CD14-positive monocyte (primary cell): ENCODE measurements at places on chromosomes 11 and 22.

- no peak for DNase-seq
Measured at GRCh38 chr22:46867106-46867505, 104.7 kb downstream of the TBC1D22A start.

DNA sequence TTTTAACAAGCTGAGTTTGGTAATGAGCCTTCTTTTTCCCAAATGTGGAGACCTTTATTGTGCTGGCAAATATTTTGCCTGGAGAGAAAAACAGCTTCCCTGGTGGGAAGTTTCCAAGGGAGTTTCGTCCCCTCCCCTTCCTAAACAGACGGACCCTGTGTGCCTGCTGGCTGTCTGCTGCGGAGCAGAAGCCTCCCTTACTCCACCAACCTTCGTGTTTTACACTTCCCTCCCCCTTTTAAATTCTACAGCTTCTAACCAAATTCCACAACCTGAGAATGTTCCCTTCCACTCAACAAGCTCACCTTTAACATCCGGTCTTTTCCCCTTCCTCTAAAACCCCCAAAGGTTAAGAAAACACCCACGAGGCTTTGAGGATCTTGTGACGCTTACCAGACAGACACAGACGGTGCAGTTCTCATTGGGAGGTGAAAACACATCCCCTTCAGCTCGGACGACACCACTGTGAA is 17.1 kb downstream of the VWCE start:
- DNase-seq = no peak

DNA sequence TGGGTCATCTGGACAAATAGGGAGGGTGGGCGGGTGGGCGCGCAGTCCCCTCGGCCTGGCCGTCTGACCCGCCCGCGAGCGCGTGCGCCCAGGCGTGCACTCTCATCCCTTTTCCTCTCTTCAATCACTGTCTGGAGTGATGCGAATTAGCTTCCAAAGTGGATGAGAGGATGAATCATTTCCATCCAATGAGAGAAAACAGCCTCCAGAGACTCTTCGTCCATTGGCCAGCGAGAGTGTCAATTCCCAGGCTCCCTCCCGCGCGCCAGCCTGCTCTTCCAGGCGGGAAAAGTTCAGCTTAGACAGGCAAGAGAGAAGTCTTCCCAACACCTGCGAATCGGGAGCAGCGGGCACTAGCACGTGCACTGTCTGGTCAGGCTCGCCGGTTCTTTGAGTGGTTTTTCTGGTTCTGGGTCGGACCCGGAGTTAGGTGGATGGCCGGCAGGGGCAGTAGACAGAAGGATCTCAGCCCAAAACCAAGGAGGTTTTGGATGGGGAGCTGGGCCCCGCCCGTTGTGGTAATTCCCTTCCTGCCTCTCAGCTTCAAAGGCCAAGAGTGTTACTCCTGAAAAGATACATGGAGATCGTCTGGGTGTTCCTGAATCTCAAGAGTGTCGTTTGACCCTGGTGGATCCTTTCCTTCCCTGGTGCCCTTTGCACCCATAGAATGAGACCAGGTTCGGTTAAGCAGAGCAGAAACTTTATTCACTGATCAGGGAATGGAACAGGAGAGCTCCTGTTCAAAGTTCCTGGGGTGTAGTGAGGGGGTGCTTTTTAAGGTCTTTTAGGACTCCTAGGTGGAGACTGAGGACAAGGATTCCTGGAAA is 33.4 kb upstream of the GLYATL1 start:
- DNase-seq = peak; percentile 18

DNA sequence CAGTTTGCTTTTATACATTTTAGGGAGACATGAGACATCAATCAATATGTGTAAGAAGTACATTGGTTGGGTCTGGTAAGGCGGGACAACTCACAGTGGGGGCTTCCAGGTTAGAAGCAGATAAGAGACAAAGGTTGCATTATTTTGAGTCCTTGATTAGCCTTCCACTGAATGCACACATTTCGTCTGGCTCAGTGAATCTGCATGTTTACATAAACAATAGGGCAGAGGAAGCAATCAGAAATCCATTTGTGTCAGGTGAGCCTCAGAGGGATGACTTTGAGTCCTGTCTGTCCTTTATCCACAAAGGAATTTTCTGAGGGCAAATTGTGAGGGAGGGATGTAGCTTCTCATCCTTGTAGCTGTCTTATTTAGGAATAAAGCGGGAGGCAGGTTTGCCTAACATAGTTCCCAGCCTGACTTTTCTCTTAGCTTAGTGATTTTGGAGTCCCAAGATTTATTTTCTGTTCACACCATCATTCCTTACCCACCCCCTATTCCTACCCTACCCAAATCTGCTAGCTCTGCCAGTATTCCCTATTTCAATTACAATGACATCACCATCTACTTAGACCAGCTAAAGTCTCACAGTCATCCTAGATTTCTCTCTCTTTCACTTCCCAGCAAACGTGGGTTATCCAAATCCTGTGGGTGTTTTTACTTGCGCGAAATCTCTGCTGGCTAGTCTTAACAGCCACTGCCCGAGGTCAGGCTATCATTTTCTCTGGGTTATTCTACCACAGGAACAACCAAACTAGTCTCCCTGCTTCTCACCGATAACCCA is 2.9 kb downstream of the SC5D start:
- no peak for DNase-seq

- no peak for DNase-seq
Measured at GRCh38 chr11:38948392-38948791, 2350.4 kb upstream of the RAG2 start.

- peak; percentile 53 for DNase-seq
Measured at GRCh38 chr11:3830730-3831129, 10.0 kb downstream of the RHOG start.

GRCh38 chr11:130609121-130610035 is 160.9 kb downstream of the ADAMTS15 start:
- DNase-seq = peak; percentile 28

GRCh38 chr11:61769169-61769920 is 16.9 kb downstream of the MYRF start:
- no peak for DNase-seq

DNA sequence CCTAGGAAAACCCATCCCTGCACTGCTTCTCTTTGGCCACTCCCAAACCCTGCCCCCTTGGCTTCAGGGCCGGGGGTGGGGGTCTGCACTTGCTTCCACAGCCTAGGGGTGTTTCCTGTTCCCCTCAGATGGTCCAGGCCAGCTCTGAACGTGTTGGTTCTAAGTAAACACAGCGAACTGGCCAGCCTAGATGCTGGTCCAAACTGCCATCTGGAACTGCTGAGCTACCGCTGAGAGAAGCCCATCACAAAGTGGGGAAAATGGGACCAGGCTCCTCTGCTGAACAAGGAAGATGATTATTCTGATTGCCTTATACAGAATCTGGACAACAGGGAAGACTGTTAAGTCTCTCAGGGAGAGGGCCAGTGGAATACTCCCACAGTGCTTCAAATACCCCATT is 23.5 kb upstream of the YPEL1 start:
- DNase-seq = no peak

- DNase-seq = no peak
Measured at GRCh38 chr11:68501813-68502212, 41.3 kb downstream of the PPP6R3 start.

- DNase-seq = no peak
Measured at GRCh38 chr11:126113963-126114362, 51.3 kb upstream of the CDON start.

DNA sequence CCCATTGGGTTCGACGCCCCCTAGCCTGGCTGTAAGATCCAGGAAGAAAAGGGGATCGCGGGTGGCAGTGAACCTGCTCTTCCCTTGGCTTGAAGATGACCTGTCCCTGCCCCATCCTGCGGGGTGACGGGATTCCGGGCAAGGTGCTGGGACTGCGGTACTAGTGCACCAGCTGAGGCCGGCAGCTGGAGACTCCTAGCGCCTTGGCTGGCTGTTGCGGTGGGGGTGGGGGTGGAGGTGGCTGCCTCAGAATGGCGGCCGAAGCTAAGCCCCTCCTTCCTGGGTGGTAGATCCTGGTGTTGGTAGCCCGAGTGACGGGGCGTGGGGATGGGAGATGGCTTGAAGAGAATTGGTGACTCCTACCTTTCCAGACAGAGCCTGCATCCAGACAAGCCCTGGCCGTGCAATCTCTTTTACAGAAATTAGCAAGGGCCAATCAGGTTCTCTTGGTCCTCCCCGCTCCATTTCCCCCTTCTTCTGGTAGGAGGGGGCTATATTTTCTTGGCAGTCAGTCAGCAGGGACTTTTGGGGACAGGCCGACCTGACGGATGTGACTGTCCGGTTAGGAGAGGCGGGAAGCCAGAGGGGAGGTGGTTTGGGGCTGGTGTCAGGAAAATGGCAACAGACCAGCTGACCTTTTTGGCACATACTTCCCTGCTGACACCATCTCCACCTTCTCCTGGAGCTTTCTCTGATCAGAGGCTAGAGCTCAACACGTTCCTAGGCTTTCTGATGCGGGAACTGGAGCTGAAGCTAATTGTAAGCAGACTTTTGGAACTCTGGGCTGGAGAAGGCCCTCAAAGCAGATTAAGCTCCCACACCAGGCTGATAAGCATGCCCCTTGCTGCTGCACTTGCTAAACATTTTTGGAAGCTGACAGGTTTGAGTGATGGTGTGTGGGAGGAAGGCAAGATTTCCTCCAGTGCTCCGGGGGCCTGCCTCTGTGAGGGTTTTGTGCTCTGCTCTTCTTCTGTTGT is 2.0 kb downstream of the NAV2 start:
- no peak for DNase-seq

DNA sequence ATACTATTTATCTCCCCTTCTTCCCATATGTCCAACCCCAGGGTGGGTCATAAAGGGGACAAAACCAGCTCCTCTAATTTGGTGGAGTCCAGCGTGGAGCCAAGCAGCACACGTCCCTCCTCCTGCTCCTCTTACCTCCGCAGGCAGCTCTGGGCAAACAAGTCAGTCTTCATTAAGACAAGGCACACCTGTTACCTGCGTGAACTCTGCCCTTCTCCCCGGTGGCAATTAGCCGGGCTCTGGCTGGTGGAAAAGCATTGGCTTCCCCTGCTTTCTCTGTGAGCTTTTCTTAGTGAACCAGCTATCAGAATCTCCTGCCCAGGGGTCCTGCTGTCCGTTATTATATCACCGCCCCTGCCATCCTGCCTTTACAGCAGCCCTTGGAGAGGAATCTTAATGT is 418.7 kb upstream of the CADM1 start:
- no peak for DNase-seq

DNA sequence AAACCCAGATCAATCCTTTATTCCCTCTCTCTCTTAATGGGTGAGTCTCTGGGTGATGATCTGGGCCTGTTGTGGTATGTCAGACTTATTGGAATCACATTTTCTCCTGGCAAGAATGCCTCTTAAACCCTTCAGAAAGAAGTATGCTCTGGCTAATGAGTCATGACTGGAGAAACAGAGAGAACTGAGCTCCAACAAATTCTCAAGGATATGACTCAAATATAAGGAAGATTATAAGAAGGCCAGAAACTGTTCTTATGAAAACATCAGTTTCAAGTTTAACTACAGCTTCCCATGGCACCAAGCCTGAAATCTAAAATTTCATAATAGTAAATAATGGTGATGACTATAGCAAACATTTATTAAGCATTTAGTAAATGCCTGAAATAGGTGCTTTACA is 83.9 kb downstream of the OR5AK2 start:
- no peak for DNase-seq

DNA sequence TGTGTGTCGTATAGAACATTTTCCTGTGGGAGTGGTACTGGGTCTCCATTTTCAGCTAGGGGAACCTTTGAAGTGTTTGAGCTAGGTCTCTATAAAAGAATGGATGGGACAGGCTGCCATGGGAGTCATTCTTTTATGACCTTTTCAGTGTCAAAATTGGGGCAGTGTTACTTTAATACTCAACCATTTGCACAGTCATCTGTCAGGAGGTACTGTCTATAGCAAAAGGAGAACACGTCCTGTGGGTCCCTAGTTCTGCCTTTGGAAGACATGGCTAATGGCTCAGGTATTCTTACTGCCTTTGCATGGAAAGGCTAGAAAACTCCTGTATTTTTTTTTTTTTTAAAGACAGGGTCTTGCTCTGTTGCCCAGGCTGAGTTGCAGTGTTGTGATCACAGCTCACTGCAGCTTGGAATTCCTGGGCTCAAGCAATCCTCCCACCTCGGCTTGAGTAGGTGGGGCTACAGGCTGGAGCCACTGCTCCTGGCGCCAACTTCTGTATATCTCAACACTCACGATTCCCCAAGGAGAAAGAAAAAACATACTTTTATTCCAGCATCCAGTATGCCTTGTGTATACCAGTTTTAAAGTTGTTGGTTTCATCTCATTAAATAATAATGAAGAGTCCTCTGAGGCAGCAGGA is 2.1 kb upstream of the ATF4 start:
- no peak for DNase-seq

DNA sequence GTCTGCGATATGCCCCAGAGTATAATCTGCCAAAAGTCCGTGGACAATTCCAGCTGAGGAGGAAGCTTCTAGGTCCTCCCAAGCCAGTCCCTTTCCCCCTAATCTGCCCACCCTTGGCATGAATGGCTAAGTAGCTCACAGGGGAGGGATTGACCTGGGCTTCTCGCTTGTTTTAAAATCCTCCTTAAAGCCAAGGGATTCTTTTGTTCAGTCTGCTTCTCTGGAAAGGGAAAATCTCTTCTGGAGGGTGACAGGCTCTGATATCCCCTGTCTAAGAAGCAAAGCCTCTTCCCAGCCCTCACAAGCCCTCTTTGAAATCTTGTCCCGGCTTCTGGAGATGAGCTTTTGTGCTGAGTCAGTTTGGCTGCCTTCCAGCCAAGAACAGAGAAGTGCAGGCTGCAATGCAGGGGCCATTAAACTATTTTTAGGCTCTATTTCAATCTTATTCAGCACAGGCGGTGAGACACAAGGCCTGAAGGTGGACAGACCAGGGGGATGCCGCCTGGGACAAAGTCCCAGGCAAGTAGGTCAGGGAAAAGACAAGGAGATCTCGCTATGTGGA is 23.9 kb downstream of the NEFH start:
- peak; percentile 6 for DNase-seq

GRCh38 chr22:46139895-46140350 is 10.4 kb upstream of the PPARA start:
- no peak for DNase-seq

- no peak for DNase-seq
Measured at GRCh38 chr11:36230779-36231699, 58.2 kb downstream of the COMMD9 start.

- no peak for DNase-seq
Measured at GRCh38 chr11:123040111-123040432, 21.9 kb downstream of the HSPA8 start.

DNA sequence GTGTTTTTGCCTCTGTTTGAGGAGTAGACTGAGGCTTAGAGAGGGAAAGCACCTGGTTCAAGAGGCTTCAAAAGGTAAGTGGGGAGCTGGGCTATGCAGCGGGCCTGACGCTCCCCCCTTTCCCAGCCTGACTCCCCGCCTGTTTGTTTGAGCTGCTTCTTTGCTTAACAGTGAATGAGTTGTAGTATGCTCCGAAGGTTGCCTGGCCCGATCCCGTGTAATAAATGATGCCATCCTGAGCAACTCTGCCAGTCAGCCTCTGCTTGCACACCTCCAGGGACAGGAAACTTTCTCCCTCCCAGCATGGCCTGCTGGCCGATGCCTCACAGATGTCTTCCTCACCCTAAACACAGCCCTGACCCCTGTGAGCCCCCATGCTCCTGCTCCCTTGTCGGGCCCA is 45.5 kb upstream of the TTLL12 start:
- no peak for DNase-seq

GRCh38 chr11:117188620-117189081 is 10.1 kb downstream of the SIDT2 start:
- DNase-seq = no peak
